ENCODE measurements at places on chromosomes 2 and 18.

DNA sequence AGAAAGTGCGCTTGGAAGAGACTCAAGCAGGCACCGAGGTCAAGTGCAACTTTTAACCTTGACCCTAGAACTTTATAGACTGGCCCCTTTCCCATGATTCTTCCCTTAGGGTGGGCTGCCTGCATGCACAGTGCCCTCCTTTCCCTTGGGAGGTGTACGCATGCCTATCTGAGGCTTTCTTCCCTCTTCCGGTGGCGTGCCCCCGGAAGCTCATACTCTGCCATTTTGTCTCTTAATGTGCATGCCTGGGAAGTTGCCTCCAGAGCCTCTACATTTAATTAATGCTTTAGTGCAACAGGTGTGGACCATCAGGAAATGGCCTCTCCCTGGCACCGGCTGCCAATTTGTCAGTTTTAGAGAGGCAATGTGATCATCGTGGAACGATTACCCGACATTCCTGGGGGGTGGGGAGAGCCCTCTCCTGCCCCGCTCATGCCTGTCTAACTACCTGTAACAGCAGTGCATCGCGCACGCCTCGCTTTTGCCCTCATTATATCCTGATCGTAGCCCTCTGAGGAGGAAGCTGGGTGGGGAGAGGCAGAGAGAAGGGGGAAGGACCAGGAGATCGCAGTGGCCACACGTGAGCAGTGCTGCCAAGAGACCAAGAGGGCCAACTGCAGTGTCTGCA is 194.8 kb downstream of the TFCP2L1 start:
- no peak for DNase-seq

DNA sequence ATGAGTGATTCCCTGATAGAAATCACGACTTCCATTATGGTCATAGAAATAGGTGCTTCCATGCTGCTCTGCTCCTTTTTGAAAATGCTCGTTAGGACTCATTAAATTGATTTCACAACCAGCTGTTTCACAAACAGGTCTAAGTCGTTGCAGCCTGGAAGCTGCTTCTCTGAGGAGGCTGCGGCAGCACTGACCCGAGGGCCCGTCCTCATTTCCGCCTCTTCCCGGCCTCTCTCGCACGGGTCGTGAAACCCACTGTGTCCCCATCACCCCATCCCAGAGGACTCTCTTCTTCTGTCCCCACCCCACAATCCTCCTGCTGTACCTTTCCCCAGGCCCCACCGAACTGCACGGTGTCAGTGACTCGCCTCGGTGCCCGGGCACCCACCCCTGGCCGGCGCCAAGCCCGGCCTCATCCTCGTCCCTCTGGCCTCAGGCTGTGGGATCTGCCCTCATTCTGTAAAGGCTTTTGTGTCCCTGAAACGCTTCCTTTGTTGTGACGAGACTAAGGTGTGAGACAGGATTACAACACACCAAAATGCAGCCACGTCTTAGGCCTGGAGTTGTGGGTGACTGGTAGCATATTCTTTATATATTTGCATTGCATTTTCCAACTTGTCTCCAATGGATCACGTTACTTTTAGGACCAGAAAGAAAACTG is 112.7 kb upstream of the CTDP1 start:
- DNase-seq = no peak

- peak; percentile 69 for DNase-seq
Observed at GRCh38 chr2:28716265-28716865, 35.3 kb upstream of the PPP1CB start.

- peak; percentile 58 for DNase-seq
Observed at GRCh38 chr2:30147715-30148610, 1.2 kb downstream of the YPEL5 start.

DNA sequence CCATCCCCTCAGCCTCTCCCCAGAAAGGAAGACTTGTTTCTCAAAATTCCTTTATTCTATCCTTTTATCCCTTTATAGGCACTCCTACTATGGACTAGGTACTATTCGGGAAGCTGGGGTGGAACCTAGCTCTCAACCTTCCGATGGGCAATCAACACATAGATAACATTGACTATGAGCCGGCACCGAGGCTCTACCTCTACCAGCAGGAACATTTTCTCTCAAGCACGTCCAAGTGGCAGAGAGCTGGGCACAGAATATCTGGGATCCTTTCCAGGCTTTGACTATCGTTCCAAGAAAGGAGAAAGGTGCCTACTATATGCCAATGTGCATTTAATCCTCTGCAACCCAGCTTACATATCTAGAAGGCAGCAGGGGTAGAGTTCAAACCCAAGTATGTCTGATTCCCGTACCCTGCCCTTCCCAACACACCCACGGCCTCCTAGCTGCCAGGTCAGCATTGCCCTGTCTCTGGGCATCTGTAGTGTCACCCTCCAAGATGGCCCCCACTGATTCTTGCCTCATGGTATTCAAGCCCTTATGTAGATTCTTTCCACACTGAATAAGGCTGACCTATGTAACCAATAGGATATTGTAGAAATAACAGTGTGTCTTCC is 28.3 kb downstream of the TNS1 start:
- DNase-seq = no peak

- no peak for DNase-seq
Observed at GRCh38 chr2:158042666-158043065, 59.0 kb upstream of the UPP2 start.

- no peak for DNase-seq
Observed at GRCh38 chr2:127932199-127932876, 46.6 kb upstream of the AMMECR1L start.

- DNase-seq = no peak
Observed at GRCh38 chr2:12737297-12737696, 20.6 kb downstream of the TRIB2 start.

GRCh38 chr2:152115952-152116351 is 17.1 kb upstream of the CACNB4 start:
- DNase-seq = no peak

DNA sequence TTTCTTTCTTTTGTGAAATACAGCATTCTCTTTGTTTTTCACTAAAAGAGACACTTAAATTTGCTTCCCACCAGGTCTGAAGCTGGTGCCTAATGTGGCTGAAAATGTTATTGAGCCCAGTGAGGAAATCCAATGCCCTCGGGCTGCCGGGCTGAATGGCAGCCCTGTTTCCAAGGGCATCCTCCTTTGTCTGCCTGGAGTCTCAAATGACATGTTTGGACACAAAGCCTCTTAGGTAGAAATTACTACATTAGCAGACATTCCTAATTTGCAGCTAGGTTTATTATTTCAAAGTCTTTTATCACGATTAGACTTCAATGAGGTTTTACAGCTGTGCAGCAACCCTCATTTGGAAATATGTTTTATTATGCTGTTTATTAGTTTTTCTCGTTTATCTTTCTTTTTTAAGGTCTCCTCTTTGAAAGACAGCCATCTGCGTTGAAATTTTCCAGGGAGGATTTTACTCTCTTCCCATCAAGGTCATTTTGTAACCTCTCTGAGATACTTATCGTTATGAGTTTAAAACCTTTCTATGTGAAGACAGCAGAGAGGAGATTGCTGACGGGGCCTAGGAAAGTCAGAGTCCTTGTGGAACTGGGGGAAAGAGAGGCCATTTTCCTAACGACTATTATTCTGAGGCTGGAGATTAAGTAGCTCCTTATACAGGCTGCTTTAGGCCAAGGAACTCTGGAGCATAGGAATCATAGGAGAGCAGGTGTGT is 59.0 kb upstream of the ZNF532 start:
- DNase-seq = no peak

DNA sequence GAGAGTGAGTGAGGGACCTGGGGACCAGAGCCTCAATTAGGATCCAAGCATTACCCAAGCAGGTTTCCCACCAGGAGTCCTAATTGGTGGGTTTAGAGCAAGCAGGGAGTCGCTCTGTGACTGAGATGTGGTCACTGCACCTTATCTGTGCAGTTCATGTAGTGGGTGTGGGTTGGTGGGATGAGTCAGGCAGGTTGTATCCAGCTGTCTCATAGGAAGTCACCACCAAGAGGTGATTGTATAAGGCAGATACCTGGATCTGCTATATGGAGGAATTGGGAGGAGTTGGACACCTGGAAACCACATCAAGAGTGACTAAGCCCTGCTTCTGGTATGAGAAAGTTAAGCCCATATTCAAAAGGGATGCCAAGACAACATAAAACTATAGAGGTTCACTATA is 106.8 kb downstream of the ARHGAP28 start:
- no peak for DNase-seq

GRCh38 chr18:7511106-7511505 is 56.0 kb upstream of the PTPRM start:
- no peak for DNase-seq

GRCh38 chr2:42840760-42841159 is 48.4 kb upstream of the HAAO start:
- DNase-seq = no peak

- DNase-seq = no peak
Observed at GRCh38 chr2:66433695-66433944, 1.3 kb upstream of the MEIS1 start.

- no peak for DNase-seq
Observed at GRCh38 chr2:222769446-222769845, 91.4 kb upstream of the ACSL3 start.

- peak; percentile 74 for DNase-seq
Observed at GRCh38 chr2:96773922-96774321, 13.2 kb downstream of the CNNM4 start.

DNA sequence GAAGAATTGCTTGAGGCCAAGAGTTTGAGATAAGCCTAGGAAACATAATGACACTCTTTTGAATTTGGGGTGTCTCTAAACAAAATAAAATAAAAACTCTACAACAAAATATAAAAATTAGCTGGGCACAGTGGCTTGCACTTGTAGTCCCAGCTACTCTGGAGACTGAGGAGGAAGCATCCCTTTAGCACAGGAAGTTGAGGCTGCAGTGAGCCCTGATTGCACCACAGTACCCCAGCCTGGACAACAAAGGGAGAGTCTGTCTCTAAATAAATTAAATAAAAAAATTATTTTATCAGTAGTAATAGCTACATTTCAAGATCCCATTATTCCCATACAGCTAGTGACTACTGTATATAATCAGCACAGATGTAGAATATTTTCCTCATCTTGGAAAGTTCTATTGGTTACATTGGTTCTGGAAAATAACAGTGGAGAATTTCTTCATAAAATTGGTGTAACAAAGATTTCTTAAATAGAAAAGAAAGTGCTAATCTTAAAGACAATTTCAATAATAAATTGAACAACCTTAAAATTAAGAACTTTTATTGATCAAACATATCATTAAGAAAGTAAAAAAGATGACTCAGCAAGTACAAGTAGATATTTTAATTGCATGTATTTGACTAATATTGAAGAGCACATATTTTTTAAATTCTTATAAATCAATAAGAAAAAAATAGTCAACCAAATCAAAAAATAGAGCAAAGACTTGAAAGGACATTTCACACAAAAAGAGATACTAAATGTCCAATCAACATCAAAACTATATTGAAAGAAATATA is 90.4 kb upstream of the KYNU start:
- DNase-seq = no peak

- DNase-seq = peak; percentile 5
Observed at GRCh38 chr2:10863837-10864236, 47.9 kb upstream of the KCNF1 start.

Measured in bone marrow (tissue), 2 donors.